ENCODE measurements at places on chromosomes 3 and 15.

GRCh38 chr15:62326460-62327011 is 161.5 kb upstream of the C2CD4B start:
- no peak for DNase-seq

DNA sequence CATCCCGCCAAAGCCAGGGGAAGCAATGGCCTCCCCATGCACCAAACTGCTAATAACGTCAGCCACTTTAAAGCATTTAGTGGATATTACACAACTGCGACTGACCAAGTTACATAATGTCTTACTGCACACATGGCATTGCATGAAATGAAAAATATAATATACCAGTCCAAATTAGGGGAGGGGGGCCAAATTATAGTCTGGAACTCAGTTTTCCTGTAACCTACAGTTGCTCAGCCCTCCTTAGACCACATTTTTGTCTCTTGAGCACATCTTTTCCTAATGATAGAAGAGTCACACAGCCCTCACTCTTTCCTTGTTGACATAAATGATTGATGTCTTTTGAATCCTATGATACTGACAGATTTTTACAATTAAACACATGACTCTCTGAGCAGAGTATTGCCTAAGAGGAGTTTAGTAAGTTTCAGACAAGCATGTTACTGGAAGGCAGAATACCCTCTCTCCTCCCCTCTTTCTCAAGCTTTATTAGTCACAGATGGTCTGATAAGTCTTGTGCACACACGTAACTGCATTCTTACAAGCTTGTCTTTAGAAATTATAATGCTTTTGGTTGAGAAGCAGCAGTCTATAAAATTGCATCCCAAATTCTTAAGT is 1.1 kb upstream of the PLD1 start:
- DNase-seq = peak; percentile 91

DNA sequence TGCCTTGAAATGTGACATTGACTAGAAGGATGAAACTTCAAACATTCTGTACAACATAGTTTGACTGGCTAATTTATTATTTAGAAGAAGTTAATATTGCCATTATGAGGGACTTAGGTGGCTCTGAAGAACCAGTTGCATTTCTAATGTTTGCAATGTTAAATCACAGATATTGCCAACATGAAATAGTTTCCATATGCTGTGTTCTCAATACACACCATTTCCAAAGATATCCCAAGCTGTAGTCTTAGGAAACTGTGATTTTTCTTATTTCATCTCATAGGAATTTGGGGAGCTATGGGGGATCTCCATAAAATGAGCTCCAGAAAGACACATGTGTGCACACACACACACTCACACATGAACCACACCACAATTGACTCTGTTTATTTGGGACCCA is 36.3 kb downstream of the ALG1L2 start:
- DNase-seq = no peak

- no peak for DNase-seq
These were observed 24.9 kb upstream of the ZNF710 start for GRCh38 chr15:89976246-89976600.

DNA sequence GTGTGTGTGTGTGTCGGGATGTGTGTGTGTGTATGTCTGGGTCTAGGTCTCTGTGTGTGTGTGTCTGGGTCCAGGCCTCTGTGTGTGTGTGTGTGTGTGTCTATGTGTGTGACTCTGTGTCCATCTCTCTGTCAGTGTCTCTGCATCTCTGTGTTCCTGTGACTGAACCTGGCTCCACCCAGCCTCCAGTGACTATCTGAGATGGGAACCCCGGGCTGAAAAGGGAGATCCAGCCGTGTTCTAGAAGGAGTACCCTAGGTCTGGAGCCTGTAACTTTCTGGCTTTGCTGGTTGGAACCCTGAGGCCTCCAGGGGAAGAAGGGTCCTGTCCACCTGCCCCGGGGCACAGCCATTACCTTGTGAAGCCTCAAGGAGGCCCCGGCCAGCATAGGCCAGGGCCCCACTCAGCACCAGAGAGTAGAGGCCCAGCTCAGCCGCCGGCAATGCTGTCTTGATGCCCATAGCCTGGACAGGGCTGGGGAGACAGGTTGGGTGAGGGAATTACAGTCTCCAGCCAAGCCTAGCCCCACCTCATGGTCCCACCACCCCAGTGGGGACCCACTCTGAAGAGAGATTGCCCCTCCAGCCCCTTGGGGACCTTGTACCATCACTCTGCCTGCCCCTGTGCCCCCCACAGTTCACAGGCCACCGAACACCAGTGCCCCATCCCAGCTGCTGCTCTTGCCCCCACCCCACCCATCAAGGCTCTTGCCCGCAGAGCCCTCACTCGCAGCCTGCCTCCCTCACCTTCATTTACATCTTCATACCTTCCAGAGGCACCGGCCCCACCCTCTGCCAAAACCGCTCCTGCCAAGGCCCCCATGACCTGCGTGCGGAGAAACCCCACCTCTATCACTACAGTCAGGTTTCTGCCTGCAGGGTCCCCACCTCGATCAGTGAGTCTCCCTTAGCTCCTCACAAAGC is 2.0 kb downstream of the HHATL start:
- DNase-seq = no peak

DNA sequence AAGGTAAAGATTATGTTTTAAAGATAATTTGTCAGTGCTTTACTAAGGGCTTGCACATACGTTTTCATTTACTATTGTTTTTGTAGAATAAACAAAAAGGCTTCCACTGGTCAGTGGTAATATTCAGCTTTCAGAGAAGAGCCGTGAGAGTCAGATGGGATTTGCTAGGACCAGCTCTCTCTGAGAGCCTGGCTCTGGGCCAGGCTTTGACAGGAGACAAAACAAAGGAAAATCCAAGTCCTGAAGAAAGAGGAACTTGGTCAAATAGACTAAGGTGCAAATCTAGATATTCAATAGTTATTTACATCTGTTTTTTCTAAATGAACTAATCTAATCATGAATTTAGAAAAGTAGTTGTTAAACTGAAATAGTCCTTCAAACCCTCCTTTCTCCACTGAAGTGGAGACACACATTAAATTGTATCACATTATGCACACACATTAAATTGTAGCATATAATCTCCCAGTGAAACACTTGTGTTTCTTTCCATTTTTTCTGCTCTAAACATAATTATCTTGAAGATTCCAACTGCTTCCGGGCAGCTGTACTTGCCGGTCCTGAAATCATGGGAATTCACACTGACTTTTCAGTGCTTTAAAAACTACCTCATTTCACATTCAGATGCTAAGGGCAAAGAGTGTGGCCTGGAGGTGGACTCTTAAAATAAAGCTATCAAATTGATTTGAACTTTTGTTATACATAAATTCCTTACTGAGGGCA is 55.1 kb upstream of the FILIP1L start:
- DNase-seq = no peak

- DNase-seq = no peak
These were observed 4.8 kb upstream of the ATP2B2 start for GRCh38 chr3:10510086-10510742.

- peak; percentile 89 for DNase-seq
These were observed 169.8 kb upstream of the MYRIP start for GRCh38 chr3:39639344-39640236.

- DNase-seq = no peak
These were observed 50.7 kb downstream of the ADAMTS17 start for GRCh38 chr15:100291106-100291505.

DNA sequence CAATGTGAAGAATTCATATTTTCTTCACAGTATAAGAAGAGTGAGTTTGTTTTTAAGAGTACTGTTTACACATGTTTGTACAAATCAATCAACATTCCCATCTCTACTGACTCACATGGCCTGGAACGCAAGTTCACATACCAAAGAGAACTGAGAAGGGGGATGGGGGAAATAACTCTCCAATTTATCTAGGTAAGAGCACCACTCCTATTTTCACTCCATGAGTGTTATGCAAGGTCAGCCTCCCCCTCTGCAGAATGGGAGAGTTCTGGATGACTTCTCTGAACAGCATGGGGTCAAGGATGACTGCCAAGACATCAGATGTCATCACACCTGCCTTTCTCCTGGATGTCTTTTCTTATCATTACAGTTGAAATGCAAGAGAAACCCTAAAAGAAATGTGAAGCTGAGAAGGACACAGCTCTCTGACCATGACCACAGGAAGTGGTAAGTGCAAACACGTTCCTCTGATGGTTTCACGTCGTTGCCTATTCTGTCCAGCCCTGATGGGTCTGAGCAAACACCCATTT is 95.2 kb downstream of the SEMA6D start:
- DNase-seq = peak; percentile 90

GRCh38 chr3:36900474-36901443 is 44.1 kb downstream of the TRANK1 start:
- no peak for DNase-seq

- peak; percentile 1 for DNase-seq
These were observed 394.5 kb upstream of the RARB start for GRCh38 chr3:25033407-25034029.

DNA sequence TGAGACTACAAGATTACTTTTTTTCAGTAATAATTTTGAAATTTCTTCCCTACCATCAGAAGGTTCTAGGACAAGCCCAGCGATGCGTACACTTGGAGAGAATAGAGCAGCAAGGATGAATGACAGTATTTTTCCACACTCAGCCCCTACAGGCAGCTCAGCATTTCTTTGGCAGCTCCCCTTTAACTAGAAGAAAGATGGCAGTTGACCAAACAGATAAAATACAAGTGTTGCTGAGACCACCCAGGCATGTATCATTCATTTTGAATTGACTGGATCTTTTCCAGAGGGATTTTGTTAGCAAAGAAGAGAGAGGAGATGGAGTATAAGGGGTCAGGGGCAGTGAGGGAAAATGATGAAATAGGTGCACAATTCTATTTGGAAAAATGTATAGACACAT is 761.3 kb downstream of the AGBL1 start:
- DNase-seq = no peak

- DNase-seq = no peak
These were observed 6.3 kb downstream of the UROC1 start for GRCh38 chr3:126511291-126511690.

DNA sequence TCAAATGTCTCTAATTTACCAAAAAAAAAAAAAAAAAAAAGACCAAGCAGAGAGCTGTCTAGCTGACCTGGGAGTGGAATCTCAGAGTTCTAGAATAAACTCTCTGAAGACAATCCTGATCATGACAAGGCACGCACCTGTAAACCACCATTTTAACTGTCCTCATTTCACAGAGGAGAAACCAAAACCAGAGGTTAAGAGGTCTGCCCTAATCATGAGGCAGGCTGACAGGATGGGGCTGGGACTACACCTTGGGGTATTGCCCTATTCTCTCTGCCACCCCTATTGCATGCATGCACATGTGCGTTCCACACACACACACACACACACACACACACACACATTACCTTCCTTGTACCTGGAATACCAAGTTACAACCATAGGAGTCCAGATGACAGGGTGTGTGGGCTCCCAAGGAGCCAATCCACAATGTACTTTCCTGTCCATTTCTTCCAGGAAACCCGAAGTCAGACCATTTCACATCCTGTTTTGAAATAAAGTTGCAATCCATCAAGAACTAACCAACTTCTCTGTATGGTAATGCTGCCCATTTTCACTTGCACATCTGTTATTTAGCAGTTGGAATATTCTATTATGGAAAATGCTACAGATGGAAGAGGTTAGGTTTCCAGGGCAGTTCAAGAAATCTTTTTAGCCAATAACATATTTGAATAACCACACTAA is 34.6 kb downstream of the HSPBAP1 start:
- DNase-seq = no peak

- DNase-seq = no peak
These were observed 116.1 kb upstream of the P2RY1 start for GRCh38 chr3:152718810-152719209.

- DNase-seq = no peak
These were observed 148.7 kb downstream of the LRRK1 start for GRCh38 chr15:101067660-101068522.

DNA sequence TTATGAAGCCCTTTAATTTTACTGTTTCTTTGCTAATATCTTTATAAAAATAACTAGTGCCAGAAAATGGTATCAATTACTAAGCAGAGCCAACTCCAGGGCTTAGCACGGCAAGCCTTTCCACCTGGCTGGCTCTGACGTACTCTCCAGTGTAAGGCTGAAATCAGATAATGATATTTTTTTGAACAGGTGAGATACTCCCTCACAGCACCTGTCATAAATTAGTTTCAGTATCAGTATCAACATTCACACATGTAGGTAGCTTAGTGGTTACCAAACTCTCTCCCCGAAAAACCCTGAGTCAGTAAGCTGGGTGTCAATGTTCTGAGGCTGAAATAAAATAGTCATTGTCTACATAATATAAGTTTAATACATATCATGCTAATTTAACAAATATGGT is 710.1 kb downstream of the SQOR start:
- DNase-seq = no peak

GRCh38 chr15:58585693-58586443 is 154.1 kb downstream of the LIPC start:
- DNase-seq = no peak

DNA sequence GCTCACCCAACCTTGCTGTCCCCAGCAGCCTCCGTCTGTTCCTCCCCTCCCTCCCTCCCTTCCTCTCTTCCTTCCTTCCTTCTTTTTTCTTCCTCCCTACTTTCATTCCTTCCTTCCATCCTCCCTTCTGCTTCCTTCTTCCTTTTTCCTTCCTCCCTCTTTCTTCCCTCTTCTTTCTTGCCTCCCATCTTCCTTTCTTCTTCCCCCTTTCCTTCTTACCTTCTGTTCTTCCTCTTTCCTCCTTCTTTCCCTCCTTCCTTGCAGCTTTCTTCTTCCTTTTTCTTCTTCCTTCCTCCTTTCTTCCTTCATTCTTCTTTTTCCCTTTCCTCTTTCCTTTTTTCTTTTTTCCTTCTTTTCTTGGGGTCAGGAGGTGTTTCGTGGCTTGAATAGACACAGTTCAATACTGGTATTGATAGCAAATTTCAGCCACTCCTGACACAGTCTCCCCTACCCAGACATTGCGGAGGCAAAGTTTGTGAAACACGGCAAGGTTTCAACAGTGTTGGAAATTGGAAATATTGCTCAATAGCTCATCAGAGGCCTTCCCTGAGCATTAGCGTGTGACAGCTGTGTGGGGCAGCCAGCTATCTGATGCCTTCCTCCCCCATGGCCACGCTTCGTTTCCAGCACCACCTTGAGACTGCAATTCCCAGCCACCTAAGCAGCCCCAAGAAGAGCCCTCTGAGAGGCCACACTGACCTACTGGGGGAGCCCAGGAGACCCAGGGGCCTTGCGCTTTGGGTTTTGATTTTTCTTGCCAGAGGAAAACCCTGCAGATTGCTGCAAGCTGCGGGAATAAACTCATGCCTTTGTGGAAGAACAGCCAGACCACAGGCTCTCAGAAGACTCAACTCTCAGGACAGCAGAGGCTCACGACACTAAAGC is 82.2 kb downstream of the KLF15 start:
- DNase-seq = no peak

- DNase-seq = peak; percentile 2
These were observed 654.1 kb downstream of the IGSF11 start for GRCh38 chr3:118380576-118380975.

- DNase-seq = no peak
These were observed 18.2 kb upstream of the FHIT start for GRCh38 chr3:61269435-61269834.

DNA sequence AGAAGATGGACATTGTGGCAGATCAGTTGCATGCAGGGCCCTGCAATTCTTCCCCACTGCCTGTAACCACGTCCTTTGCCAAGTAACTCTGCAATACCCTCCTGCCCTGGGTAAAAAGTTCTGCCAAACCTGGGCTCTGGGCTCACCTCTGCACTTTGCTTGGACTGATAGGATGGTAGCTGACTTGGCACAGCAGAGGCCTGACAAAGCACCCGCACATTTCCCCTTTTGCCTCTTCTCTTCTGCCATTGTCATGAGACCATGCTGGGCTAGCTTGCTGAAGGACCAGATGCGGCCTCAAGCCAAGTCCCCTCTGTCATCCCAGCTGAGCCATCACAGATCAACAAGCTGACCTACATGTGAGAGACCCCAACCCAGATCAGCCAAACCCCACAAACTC is 122.4 kb downstream of the SMAD6 start:
- no peak for DNase-seq
